ENCODE measurements at places on chromosomes 1 and 21.

- no peak for DNase-seq
Observed at GRCh38 chr1:21896652-21897532, 40.2 kb downstream of the HSPG2 start.

DNA sequence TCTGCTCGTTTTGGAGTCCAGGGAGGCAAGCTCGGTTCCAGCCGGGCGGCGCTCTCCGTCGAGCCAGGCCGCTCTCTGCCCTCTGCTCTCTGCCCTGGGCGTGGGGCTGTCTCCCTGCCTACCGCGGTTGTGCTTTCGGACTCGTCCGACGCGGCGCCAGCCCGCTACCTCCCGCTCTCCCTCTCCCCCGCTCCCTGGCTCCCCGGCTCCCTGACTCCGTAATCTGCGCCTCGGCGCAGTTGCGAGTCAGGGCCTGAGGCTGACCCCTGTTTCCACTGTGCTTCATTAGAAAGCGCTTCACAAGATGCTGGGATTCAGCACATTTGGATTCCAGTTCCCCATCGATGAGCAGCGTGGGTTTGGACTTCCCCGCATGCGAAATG lies 2.2 kb downstream of the SOX13 start:
- DNase-seq = no peak

DNA sequence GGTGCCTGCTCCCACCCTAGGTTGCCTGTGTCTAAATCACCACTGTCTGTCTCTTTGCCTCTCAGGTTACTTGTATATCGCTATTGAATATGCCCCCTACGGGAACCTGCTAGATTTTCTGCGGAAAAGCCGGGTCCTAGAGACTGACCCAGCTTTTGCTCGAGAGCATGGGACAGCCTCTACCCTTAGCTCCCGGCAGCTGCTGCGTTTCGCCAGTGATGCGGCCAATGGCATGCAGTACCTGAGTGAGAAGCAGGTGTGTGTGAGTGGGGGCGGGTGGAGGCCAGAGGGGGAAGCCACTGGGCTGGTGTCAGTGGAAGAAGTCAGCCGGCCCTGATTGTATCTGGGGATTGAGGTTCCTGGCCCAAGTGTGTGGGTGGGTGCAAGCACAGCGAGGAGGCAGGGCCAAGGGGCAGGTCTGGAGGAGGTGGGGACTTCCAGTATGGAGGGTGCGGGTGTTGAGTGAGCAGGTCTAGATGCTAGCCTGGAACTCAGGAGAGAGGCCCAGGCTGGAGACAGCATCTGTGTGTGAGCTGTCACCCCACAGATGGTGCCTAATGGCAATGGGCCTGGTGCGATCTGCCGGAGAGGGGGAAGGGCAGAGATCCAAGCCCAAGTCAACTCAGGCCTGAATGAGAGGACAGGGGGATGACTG lies 17.2 kb downstream of the TIE1 start:
- DNase-seq = no peak

DNA sequence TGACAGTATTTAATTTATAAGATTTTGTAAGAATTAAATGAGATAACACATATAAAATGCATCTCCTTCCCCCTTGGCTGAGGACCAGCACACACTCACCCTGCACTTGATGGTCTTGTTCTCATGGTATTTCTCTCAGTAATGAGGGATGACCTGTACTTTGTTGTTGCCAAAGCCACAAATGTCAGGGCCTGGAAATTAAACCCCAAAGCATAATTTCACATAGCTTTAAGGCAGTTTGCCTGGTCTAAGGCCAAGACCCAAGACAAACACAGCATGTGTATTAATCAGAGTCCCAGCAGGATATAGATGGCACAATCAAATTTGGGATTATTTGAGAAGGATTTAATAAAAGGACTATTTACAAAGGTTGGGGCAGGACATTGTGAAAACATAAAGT lies 48.6 kb upstream of the EPS15 start:
- no peak for DNase-seq

DNA sequence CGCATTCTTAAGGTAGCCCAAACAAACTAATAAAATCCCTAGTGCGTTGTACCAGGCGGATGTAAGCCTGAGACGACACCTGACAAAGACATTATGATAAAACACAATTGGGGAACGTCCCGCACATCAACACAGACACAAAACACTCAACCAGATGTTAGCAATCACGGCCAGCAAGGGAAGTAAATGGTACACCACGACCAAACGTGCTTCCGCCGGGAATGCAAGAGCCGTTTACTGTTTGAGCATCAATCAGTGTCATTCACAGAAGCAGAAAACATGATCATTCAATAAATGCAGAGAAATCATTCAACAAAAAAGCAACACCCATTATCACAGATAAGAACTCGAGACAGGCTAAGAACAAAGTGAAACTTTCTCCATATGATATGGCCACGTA lies 49.4 kb upstream of the COL18A1 start:
- DNase-seq = no peak

DNA sequence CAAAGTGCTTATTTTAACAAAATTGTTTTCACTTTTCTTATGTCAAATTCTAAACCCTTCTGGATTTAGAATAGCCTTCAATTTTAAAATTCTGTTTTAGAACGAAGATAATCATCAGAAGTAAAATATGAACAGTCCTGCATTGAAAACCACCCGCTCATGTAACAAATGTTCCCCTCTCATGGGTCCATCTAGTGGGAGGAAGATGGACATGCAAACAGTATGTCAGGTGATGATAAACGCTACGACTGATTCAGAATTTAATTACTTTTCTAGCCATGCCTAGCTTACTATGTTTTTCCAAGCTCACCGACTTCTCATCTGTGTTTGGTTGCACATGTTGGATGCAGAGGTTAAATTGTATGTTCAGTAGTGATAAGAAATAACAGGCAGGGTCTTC lies 23.5 kb downstream of the SOD1 start:
- DNase-seq = no peak

DNA sequence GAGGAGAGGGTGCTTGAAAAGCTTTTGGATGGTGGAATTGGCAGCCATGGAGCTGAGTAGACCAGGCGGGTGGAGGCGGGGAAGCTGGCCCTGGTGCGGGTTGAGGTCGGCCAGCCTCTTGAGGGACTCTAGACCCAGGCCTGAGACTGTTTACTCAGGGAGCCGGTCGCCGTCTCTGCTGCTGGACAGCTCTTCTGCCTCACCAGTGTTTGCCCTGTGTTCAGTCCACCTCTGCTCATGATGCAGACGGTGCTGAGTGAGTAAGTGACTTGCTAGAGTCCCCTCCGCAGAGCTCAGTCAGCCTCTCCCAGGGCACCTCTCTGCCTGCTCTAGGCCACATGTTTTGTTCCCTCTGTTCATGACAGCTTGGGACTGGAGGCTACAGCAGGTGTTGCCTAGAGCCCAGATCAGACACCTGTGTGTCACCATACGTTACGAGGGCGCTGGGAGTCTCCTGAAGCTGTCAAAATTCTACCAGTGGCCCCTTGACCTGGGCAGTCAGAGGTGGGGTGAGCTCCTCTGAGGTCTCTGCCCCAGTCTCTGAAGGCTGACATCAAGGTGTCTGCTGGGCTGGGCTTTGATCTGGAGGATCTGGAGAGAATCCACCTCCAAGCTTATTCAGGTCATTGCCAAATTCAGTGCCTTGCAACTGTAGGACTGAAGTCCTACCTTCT lies 73.5 kb upstream of the WNT4 start:
- no peak for DNase-seq

- DNase-seq = no peak
Observed at GRCh38 chr21:38504066-38504465, 5.8 kb upstream of the ERG start.

DNA sequence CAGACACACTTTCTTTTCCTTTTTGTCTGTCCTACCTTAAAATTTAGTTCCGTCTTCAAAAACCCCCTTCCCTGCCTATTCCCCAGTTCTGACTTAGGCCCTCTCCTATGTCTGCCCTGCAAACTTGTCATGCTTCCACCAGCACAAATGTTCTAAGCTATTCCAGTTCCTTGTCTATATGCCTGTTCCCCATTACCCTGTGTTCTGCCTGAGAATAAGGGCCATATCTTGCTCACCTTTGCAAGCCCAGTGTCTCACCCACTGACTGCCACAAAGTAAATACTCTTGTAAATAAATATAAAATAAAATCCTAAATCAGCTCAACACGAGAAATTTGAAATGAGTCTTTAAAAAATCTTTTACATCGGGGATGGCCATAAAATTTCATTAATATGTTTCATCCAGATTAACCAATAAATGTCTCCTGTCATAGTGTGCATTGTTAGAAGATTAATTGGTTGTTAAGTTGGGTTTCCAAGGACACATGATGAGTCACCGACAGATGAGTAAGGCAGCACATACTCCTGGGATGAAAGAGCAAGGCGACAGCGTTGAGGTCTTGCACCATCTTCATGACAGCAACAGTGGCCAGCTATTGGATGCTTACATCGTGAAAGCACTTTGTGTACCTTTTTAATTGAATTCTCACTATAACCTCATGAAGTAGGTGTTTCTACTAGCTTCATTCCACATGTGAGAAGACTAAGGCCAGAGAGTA lies 92.6 kb upstream of the NGF start:
- DNase-seq = no peak

DNA sequence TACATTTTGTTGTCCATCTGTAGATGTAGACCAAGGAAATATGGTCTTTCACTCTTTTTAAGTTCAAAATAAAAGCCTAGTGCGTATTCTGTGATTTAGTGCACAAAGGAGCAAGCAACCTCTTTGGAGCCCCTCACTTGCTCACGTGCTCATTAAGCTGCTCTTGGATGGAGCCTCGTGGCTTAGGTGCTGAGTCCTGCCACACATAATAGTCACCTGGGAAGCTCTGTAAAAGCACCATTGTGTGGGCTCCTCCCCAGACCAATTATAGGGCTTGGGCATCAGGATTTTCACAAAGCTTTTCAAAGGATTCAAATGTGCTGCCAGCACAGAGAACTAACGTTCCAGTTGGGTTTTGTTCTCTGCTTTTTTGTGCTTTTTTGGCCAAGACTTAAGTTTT lies 85.0 kb downstream of the PCP4 start:
- no peak for DNase-seq

- no peak for DNase-seq
Observed at GRCh38 chr1:213264531-213264930, 213.5 kb downstream of the RPS6KC1 start.

- no peak for DNase-seq
Observed at GRCh38 chr1:94796266-94796665, 23.9 kb upstream of the SLC44A3 start.

- no peak for DNase-seq
Observed at GRCh38 chr1:193338194-193338593, 151.8 kb upstream of the B3GALT2 start.

DNA sequence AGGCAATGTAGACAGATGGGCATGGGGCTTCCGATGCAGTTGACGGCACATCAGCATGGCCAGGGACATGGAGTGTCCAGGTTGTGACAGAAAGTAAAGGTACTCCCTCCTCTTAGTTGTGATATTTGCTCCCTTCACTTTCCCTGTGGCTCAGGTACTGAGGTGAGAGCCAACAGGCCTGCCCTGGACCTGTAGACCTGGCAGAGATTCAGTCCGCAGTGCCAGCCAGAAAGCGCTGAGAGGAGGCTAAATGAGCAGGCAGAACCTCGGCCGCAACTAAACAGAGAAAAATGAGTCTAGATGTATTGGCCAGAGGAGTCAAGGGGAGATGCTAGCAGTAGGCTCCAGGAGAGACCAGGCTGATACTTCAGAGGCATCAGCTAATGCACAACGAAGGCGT lies 22.6 kb upstream of the KCNK2 start:
- DNase-seq = no peak
